ENCODE measurements at places on chromosomes 6 and 20.

DNA sequence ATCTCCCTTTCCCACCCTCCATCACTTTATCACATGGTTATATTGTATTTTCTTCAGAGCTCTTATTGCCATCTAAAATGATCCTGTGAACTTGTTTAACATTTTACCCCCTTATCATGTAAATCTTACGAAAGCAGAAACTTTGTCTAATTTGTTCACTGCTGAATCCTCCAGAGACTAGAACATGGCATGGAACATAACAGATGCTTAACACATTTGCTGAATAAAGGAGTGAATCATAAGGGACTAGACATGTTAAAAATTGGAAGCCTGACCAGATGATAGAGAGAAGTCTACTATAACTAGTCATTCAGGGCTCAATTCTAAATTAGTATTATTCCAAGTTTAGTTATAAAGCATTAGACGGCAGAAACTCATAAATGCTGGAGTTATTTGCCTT is 73.3 kb downstream of the MAN1A1 start:
- DNase-seq = no peak

DNA sequence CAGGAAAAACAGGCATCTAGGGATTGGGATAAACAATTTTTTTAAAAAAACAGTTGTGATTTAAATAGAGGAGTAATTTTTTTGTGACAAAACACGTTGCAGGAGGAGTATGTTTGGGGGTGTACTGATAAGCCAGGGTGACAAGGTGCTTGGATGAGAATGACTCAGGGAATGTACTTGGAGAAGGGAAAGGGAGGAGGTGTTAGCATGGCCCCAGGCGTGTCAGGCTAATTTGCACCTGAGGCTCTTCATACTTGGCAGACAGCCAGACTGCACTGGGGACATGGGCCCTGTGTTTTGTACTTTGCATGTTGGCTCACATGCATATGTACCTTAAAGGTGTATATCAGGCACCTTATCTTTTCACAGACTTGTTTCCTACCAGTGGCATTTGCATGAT is 22.8 kb downstream of the PANK2 start:
- no peak for DNase-seq

DNA sequence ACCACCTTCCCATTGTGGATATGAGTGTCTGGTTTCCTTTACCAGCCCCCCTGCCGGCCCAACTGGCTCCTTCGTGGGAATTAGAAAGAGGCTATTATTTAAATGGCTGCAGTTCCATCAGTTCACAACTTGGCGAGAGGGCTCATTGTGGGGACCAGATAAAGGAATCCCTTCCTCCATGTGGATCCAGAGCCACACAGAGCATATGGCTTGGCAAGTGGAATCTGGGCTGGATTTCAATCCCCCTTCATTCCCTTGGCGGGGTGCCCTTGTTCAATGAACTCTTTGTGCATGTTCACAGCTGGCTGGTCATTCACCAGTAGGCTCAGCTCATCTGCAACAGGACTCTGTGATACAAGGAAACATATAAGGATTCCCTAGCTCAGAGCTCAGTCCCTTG is 140.6 kb downstream of the OPN5 start:
- DNase-seq = no peak

GRCh38 chr6:82651845-82652335 is 288.3 kb downstream of the TPBG start:
- DNase-seq = no peak

- no peak for DNase-seq
Observed at GRCh38 chr20:20327746-20328145, 40.2 kb upstream of the INSM1 start.

DNA sequence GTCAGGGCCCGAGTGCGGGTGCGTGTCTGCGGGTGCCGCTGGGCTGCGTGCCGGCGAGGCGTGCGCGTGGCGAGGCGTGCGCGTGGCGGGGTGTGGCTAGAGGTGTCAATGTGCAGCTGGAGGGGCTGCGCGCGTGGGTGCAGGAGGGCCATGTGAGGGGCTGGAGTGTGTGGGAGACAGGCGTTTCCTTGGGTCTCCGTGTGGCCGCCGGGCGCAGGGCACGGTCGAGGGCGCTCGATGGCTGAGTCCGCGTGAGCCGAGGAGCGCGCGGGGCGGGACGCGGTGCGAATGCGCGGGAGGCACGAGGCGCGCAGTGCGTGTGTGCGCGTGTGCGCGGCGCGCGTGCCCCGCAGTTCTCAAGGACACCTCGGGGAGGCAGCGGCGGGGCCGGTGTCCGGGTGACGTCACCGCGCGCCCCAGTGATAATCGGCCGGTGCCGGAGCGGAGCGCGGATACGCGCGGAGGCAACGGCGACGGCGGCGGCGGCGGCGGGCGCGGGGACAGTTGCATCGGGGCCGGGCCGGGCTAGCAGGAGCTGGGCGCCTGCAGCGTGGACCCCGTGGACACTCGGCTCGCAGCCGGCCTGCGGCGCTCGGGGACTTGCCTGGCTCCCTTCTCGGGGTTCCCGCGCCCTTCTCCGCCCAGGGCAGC is 38.7 kb downstream of the YTHDF1 start:
- no peak for DNase-seq

GRCh38 chr6:89950879-89951391 is 56.7 kb downstream of the GJA10 start:
- no peak for DNase-seq

DNA sequence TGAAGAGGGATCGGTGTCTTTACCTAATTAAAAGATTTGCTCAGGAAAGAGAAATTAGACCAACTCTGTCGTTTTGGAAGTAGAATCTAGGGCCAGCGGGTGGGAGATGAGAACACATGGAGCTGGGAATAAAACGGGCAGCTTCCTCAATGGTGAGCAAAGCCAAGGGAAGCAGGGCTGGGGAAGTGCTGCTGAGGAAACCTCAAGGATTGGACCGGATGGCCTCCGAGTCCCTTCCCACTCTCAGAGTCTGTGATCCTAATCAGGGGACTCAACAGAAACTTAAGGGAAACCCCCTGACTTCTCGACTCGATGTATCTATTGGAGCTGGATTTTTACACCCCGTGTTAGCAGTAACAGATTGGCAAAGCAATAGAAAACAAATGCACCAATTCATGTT is 10.8 kb downstream of the GCNT2 start:
- no peak for DNase-seq

DNA sequence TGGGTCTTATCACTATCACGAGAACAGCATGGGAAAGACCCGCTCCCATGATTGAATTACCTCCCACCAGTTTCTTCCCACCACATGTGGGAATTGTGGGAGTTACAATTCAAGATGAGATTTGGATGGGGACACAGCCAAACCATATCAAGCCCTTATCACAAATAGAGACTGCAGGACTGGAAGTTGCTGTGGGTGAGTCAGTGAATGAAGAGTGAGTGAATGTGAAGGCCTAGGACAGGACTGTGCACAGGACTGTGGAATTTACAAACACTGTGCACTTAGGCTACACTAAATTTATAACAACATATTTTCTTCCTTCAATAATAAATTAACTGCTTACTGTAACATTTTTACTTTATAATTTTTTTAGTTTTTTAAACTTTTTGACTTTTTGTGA is 30.2 kb upstream of the BCAS1 start:
- DNase-seq = no peak

All from activated CD4-positive, alpha-beta T cell treated with anti-CD3 and anti-CD28 coated beads for 24 hours (primary cell).